ENCODE measurements at places on chromosomes 2 and 18.

DNA sequence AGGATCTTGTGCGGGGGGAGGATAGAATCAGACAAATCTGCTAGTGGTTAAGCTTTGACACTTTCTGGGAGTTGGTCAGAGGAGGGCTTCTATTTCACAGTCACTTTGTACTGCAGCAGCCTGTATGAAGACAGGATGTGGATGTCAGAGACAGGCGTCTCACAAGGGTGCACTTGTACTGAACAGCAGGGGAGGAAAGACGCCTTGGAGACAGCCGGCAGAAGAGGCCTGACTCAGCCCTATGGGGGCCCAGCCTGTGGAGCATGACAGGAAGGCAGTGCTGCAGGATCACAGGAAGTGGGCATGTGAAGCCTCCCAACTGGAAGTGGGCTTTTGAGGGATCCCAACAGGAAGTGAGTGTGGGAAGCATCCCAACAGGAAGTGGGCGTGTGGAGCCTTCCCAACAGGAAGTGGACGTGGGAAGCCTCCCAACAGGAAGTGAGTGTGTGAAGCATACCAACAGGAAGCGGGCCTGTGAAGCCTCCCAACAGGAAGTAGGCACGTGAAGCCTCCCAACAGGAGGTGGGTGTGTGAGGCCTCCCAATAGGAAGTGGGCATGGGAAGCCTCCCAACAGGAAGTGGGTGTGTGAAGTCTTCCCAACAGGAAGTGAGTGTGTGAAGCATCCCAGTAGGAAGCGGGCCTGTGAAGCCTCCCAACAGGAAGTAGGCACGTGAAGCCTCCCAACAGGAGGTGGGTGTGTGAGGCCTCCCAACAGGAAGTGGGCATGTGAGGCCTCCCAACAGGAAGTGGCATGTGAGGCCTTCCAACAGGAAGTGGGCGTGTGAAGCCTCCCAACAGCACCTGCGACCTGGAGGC lies 212.3 kb downstream of the SNTG2 start:
- DNase-seq, result no peak

DNA sequence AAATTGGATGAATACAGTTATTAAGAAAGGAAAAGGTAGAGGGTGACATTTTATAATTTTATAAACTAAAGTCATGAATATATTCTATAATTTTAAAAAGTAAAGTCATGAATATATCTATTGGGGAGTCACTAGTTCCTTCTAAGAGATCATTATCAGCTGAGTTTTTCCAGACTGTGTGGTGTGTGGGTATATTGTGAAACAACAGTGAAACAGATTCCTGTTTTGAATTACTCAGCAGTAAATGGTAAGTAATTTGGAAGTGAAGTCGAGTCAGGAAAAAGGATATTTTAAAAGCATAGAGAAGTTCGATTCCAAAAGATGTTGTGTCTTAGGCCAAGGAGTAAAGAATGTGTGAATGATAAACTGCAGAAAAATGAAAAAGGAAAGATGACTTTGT lies 1018.2 kb upstream of the NXPH2 start:
- no peak for DNase-seq

DNA sequence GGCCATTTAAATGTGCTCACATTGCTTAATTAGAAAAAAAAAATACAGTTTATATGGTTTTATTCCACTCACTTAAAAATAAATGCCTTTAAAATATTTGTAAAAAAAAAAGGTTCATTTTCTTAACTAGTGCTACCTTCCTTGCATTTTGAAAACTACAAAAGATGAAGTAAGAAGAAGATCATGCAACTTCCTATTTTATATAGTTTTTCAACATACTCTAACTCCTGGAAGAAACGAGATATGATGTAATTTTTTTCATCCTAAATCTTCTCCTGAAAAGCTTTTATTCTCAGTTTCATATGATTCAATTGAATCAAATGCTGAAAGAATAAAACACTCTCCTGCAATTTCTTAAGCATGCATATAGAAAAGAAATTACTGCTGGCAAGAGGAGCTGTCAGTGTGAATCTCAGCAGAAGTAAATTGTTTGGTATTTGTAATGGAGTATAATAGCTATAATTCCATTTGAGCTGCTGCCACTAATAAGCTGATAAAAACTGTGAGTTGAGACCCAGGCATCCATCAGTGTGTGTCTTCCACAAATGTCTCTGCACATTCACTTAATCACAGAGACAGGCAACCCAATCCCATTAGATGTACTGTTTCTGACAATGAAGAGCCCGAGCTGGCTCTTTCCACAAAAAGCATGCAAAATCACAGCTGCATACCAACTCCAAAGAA lies 3.7 kb downstream of the FTCDNL1 start:
- DNase-seq, result no peak

GRCh38 chr2:41142478-41142877 lies 690.6 kb upstream of the SLC8A1 start:
- no peak for DNase-seq

DNA sequence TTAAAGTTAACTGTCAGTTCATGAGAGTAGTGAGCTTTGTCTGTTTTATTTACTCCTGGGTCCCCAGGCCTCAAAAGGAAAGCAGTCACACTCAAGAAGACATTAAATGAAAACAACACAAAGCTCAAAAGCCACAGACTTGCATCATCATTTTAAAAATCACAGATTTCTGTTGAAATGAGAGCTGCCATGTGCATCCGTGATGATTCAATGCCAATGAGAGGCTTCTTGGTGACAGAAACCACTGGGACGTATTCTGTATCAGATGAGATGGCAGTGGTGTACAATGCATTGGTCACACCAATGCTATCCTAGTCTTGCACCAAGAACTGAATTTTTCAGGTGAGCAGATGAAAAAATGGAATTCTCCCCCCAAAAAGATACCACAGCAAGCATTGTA lies 204.8 kb downstream of the ANAPC1 start:
- DNase-seq, result no peak

GRCh38 chr2:230738924-230739323 lies 26.3 kb downstream of the CAB39 start:
- no peak for DNase-seq

DNA sequence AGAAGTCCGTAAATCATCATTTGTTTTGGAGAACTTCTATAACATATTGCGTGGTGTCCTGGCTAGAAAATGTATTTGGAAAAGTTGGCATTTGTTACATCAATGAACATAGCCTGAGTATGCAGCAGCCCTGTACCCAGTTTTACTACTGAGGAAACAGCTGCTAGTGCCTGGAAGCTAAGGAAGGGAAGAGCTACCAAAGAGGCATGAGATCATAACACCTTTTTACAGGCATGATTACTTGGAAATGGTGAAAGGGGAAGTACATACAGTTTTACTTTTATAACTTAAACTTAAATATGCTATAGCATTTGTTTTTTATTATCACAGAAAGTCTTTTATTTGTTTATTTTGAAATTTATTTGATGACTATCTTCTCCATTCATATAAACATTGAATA lies 128.4 kb upstream of the MC4R start:
- no peak for DNase-seq

- DNase-seq, result no peak
Observed at GRCh38 chr2:197152451-197153228, 157.9 kb downstream of the ANKRD44 start.

Measured in HAP-1 (cell line).